Muscle of leg (tissue), 16 donors: ENCODE measurements at places on chromosomes 16 and 17.
A peak's percentile ranks its signal among the peaks of the same experiment; 100 is the strongest.

- DNase-seq = no peak
Measured at GRCh38 chr16:24509536-24509935, 29.8 kb upstream of the RBBP6 start.

DNA sequence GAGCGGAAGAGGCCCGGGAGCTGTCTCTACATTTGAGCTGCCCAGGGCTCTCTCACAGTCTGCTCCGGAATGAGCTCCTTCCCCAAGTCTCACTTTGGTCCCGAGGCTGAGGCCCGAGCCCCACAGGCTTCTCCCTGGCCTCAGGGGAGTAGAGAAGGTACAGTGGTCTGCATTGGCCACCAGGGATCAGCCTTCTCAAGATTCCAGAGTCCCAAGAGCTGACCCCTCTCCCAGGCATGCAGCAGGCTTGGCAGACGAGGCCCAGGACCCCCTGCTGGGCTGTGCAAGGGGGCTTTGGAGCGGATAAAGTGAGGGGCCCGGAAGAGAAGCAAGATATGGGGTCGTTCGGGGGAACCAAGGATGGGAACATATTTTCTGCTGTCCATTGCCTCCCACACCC is 3.1 kb downstream of the PRSS27 start:
- no peak for DNase-seq

DNA sequence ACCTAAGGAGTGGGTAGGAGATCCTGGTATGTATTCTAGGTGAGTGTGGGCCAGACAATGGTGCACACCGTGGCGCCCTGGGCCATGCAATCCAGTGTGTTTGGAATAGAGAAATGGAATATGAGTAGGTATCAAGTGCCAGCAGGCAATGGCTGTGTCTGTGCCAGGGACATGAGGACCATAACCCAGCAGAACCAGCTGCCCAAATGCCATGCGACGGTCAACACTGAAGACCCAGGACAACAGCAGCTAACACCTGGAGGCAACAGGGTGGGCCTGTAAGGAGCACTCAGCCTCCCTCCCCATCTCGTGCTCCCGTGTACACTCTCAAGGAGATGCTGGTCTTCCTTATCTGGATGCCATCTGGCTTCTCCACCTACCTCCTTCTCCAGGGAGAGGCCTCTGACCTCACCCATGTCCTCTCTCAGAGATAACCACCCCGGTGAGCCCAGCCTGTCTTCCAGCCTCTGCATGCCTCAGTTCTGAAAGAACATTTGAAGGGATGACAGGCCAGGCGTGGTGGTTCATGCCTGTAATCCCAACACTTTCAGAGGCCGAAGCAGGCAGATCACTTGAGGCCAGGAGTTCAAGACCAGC is 750 bp upstream of the GSDMB start:
- DNase-seq = no peak

GRCh38 chr17:2394775-2395201 is 6.1 kb downstream of the MNT start:
- no peak for DNase-seq

DNA sequence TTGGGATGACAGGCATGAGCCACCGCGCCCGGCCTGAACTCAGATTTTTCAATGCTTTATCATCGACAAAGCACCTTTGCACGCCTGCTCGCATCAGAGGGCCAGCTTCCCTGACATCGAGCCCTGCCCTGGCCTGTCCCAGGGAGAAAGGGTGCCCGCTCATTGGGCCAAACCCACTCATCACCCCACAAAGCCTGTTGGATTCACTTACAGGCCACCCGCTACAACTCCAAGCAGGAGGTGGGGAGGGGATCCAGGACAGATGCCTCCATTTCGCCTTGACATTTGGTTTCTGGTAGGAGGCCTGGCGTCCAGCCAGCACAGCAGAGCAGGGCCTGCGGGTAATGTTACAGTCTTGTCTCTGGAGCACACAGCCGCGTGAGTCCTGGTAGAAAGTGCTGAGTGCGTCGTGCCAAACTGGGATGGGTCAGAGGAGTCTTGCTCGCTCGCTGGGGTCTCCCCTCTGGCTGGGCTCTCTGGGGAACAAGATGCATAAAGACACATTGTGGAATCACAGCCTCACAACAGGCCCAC is 19.8 kb downstream of the SMTNL2 start:
- peak; percentile 89 for DNase-seq

GRCh38 chr17:74437702-74438101 is 5.8 kb downstream of the GPRC5C start:
- DNase-seq = no peak

DNA sequence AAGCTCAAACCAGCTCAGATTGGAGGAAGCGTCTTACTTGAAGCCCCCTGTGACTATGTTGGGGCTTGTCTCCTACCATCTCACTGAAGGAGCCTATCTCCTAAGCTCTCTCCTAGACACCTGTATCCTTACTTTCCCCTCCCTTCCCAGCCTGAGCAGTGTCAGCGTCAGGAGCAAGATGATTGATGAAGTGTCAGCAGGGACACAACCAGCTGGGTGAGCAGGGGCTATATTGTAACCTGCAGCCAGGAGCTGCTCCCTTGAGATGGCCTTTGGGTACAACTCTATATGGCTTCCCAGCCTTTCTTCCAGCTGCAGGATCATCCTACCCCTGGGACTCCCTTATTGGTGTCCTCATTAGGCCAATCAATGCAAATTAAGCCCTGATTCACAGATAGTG is 83.2 kb upstream of the HSBP1 start:
- DNase-seq = no peak

DNA sequence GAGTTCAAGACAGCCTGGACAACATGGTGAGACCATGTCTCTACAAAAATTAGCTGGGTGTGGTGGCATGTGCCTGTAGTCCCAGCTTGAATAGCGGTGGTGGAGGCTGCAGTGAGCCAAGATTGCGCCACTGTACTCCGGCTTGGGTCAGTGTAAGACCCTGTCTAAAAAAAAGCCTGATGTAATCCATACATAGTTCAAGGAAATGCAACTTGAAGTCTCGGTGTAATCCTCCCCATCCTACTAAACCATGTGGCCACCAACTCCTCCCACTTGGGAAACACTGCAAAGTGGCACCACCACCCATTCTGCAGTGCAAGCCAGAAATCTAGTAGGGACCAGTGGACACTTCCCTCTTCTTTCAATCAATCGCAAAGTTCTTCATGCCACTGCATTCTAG is 5.4 kb upstream of the KPNB1 start:
- DNase-seq = no peak

DNA sequence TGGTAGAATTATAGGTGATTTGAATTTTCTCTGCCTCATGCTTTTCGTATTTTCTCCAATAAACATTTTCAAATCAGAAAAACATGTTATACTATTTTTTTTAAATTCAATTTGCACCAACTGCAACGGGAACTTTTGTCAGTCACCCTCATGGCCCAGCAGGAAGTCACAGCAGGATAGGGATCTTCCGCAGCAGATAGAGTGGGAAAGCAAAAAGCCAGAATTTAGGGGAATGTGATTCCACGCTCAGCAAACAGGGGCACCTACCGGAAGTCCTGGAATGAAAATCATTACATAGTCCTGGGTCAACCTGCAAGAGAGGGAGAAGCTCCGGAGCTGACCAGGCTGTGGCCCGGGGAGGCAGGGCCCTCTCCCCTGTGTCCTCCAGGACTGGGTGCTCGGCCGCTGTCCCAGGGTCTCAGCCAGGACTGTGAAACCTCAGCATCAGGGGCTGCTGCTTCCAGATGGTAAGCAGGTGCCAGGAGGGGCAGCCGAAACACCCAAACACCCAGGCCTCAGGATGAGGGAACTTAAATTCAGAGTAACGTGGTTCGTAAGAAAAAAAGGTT is 3.9 kb downstream of the SLC47A2 start:
- DNase-seq = no peak

- DNase-seq = no peak
Measured at GRCh38 chr16:492211-492875, 35.2 kb upstream of the CAPN15 start.

DNA sequence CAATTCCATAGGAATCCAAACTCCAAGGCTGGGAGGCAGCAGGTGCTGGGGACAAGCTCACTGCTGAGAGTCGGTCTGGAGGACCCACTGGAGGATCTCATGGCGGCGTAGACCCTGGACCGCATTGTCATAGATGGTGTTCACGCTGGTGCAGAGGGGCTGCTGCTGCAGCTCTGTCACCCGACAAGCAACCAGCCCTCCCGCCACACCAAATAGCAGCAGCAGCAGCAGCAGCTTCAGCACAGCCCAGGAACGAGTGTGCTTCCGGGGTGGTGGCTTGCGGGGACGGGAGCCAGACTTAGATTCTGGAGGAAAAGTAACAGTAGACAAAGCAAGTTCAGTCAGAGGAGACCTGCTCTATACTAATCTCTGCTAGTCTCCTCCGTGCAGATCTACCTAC is 9.9 kb downstream of the EME1 start:
- no peak for DNase-seq

DNA sequence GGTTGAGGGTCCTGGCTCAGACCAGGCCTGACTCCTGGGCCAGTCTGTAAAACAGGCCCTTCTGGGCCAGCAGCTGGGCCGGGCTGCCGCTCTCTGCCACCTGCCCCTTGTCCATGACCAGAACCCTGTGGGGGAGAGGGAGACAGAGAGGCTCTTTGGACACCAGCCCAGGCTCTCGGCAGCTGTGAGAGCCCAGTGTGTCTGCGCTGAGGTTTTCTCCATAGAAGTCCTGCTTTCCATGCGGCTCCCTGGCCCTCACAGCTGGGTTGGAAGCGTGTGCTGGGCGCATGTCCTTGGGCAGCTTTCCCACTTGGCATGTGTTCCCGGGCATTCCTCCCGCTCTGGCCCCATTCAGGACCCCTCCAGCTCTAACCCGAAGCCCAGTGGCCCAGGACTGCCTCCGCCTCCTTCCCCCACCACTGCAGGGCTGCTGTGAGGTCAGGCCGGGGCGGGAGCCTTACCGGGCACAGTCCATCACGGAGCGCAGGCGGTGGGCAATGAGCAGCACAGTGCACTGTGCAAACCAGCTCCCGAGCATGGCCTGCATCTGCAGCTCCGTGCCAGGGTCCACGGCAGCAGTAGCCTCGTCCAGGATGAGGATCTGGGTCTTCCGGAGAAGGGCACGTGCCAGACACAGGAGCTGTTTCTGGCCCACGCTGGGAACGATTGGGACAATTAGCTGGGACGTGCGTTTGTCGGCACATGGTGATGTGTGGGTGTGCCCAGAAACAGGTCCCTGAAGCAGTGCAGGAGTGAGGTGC is 73.0 kb downstream of the ABCC6 start:
- DNase-seq = peak; percentile 95

GRCh38 chr16:78925083-78925767 is 675.3 kb downstream of the MAF start:
- DNase-seq = peak; percentile 88

GRCh38 chr17:39591958-39592954 is 15.5 kb downstream of the NEUROD2 start:
- DNase-seq = peak; percentile 76

- DNase-seq = no peak
Measured at GRCh38 chr17:83123896-83124801, 44.7 kb downstream of the METRNL start.

- DNase-seq = peak; percentile 63
Measured at GRCh38 chr16:17370223-17370707, 100.5 kb downstream of the XYLT1 start.

DNA sequence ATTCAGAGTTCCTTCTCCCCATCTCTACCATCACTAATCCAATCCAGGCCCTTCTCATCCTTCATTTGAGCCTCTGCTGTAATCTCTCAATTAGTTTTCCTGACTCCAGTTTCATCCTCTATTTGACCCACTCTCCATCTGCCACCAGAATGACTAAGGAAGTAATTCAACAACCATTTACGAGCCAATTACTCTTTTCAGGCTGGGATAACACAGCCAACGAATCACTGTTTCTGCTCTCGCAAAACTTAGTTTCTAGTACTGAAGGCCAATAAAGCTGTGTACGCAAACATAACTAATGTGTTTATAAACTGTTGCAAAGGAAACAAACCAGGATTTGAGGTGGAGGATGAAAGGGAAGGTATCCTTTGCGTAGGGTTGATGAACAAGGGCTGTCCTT is 53.7 kb downstream of the MAP2K6 start:
- no peak for DNase-seq

DNA sequence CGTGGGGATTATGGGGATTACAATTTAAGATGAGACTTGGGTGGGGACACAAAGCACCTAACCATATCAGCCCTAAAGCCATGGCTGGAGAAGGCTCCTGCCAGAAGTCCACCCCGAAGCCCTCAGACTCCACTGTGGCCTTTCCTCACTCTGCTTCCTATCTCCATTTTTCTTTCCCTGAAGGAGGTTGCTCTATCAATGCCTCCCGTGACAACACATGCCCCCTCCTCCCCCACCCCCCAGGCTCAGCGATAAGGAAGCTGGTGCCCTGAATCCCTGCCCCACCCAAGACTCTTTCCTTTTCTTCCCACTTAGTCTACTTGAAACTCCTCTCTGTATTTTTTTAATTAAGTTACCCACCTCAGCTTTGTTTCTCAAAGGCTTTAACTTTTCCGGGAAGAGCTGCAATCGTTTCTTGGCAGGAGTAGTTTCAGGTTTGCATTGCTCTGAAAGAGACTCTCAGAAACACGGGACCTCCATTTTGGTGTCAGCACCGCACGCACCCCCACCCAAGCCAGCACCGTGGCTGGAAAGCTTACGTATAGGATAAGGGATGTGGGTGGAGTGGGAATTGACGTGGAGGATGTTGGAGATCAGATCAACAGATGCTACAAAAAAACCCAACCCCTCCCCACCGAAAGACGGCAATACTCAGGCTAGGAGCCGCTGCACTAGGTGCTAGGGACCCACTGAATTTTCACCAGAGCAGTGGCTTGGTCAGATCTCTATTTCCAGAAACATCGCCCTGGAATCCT is 15.2 kb upstream of the CA4 start:
- DNase-seq = peak; percentile 36

DNA sequence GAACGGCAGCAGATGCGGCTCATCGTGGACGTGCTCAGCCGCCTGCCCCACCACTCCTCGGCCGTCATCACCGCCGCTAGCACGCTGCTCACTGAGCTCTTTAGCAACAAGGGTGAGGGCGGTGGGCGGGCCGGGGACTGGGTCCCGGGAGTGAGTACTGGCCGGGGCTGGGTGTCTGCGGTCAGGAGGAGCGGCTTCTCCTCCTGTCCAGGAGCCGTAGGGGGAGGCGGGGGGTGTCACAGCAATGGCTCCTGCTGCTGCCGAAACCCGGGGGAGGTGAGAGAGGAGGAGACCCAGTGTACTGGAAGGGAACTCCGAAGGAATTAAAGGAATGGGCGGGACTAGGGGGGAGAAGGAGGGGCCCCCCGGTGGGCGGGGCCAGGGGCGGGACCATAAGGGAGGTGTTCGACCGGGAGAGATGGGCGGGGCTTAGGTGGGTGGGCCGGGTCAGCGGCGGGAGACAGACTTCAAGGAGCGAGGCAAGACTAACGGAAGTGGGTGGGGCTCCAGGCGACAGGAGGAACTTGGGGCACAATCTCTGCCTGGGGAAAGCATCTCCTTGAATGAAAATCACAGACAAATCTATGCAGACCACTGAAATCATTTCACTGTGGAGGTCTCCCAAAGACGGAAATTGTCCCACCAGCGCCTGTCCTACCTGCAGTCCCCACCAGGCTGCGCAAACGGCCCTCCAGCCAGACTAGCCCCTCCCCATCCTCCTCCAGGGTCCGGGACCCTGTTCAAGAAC is 2.4 kb downstream of the NAGS start:
- DNase-seq = peak; percentile 96

- DNase-seq = no peak
Measured at GRCh38 chr17:56973520-56973919, 4.4 kb upstream of the SCPEP1 start.

- DNase-seq = no peak
Measured at GRCh38 chr16:19746561-19746960, 28.5 kb downstream of the IQCK start.
